ENCODE measurements at places on chromosomes 12 and 14.

DNA sequence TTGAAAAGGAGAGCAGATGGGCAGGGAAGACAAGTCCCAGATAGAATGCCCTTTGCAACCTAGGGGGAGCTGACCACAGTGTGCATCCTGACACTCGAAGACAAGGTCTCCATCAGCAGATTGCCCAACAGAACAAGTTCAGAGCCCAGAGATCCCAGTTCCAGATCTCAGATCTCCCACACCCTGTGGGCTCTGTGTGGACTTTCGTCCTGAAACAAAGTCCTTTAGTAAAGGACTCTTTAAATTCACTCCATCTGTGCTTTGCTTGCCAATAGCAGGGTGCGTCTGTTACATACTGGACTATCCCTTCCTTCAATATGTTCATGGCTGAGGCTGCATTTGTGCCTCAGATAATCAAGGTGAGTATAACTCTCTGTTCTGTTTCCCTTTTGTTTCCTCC lies 8.7 kb upstream of the C1RL start:
- DNase-seq, result no peak

- DNase-seq, result no peak
Measured at GRCh38 chr12:132545164-132545953, 55.4 kb downstream of the FBRSL1 start.

DNA sequence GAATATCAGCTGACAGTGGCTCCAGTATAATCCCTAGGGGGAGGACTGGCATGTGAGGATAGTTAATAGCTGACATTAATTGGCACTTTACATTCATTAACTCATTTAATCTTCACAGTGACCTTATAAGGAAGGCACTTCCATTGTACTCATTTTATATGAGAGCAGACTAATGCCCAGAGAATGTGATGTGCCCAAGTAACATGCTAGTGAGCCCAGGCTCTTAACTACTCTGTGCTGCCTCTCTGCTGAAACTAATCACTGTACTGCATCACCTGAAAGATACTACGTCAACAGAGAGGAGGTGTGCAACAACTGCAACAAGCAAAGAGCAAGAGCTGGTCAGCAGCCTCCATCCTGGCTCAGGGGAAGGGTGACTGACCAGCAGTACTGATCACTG lies 40.1 kb downstream of the GALNT4 start:
- no peak for DNase-seq

DNA sequence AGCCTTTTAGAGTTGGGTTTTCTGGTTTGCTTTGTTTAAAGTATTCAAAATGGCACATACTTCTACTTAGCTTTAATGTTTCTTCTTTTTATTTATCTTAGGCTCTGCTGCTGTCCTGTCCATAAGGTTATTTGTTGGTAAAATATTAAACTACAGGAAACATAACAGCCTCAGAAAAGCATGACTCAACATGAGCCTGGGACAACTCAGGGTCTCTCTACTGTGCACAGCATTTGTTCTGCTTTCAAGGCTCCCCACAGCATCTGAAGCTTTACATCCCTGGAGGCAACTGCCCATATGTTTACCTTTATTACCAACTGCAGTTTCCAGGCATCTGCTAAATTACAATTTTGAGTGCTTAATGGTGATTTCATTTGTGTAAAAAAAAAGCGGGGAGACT lies 954.2 kb upstream of the FBXO33 start:
- no peak for DNase-seq

DNA sequence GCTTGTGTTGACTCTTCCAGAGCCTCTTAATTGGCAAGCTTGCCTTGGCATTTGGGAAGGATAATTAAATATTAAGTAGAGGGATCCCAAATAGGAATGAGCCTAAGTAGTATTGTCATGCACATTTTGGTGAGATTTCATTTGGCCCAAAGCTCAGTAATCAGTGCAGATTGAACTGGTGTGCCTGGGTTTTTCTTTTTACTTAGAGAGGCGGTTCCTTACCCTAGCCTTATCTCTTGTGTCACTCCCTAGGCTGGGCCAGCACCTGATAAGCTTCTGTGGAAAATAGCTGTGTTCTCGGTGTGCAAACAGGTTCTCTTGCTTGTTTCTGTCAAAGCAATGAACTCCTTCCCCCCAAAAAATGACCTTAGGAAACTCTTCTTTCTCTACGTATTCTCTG lies 9.3 kb upstream of the B4GALNT3 start:
- no peak for DNase-seq

- no peak for DNase-seq
Measured at GRCh38 chr12:97995559-97995958, 519.8 kb upstream of the TMPO start.

DNA sequence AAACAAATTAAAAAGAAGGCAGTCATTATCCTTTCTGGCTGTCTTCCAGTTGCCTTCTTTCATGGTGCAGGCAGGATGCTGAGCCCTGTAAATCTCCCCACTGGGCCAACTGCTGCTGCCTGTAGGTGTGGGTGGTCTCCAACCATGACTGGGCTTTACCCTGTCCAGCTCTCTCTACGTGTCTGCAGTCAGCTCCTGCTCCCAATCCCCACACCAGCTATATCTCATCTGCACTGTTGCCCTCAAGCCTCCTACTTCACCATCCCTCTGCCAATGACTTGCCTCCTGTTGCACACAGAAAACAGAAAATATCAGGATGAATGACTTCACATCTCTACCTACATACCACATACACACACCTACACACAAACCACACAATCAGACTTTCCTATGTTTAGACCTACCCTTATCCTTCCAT lies 39.7 kb upstream of the PSMA6 start:
- DNase-seq, result no peak

GRCh38 chr14:61513986-61514830 lies 181.1 kb upstream of the HIF1A start:
- no peak for DNase-seq

DNA sequence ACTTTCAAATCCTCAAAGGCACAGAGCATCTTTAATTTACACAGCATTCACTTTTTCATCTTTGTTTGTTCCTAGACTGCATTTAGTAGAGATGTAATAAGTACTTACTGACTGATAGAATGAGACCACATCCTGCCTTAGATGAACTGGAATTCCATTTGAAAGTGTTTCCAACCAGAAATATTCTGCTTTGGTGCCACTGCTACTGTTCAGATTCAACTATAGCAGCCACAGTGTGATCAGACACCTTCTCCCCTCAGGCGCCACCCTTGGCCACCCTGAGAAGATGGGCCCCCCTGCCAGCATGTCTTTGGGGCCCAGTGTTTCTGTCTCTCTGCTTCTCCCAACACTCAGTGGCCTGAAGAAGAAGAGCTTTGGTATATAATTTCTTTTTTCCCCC lies 449.1 kb downstream of the RAD51B start:
- no peak for DNase-seq

- DNase-seq, result no peak
Measured at GRCh38 chr12:100733817-100734593, 60.6 kb upstream of the ANO4 start.

DNA sequence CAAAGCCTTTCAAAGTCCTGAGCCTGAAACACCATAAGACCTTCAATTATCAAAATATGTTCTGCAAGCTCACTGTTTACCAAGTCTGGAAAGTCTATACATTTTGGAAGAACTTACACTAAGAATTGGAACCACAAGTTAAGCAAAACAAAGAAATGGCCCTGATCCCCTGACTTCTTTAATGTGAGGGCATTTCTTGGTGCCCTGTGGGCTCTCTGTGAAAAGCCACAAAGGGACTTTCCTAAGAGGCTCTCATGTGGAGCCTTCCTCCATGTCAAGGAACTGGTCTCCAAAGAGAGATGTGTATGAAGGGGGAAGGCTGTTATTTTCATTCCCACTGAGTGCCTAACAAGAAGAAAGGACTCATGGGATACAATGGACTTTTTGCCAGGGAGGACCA lies 13.5 kb upstream of the MYH6 start:
- DNase-seq, result no peak

- DNase-seq, result no peak
Measured at GRCh38 chr12:124475295-124476010, 92.0 kb downstream of the NCOR2 start.

DNA sequence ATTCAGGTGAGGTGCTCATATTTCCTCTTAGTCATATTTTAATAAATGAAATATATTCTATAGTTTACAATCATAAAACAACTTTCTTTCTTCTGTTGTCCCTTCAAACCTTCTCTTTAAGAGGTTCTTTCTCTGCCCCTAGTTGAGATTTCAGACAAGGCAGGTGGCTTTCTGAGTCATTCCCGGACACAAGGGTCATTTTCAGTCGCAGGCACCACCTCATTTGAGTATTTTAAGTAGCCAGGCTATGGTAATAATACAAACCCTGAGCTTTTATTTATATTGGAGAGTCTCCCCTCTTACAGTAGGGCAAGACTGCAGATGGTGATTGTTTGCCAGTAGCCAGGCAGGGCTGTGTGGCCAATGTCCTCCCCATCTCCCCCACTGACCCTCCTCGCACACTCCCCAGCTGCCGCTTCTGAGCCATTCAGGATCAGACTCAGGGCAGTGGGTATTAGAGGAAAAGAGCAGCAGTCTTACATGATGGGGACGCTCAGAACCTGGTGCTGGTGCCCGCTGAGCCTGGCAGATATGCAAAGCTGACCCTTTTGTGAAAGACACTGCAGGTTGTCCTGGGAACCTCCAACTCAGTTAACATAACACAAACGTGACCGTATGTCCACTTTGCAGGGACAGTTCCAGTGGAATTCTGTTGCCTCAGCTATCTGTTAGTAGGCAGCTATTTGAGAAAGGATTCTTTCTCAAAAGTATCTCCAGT lies 101.1 kb upstream of the BCL2L14 start:
- no peak for DNase-seq

DNA sequence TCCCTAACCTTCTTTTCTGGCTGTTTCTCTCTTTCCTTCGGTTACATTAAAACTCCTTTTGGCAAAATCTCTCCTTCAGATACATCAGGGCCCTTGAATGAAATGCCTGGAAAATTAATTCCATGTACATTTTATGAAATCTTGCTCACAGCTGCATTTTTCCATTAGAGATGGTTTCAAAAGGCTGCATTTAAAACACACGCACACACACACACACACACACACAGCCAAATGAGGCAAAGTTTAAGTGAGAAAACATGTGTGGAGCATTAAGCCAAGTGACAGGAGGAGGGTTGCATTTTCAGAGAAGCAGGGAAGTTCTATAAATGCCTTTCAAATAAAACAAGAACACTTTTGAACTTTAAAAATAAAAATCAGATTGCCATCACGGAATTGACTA lies 216.4 kb downstream of the LRIG3 start:
- no peak for DNase-seq

GRCh38 chr14:22502551-22502950 lies 86.5 kb downstream of the DAD1 start:
- DNase-seq, result no peak

DNA sequence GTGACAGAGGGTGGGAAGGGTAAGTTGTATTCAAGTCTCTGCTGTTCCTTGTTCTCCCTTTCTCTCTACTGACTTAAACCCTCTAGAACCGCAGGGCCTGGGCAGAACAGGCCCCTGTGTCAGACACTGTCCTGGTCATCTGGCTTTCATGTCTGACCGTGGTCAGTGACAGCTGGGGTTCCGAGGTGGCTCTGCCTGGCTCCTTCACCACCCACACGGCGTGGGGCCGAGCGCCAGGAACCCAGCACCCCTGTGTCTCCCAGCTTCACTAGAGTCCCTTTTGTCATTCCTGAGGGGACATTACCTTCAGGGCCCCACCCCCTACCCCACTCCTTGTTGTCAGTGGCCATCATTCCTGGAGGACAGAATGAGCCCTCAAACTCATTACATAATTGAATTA lies 168.9 kb downstream of the ADGRD1 start:
- DNase-seq, result no peak

GRCh38 chr14:99344051-99344758 lies 72.2 kb upstream of the BCL11B start:
- DNase-seq, result no peak

DNA sequence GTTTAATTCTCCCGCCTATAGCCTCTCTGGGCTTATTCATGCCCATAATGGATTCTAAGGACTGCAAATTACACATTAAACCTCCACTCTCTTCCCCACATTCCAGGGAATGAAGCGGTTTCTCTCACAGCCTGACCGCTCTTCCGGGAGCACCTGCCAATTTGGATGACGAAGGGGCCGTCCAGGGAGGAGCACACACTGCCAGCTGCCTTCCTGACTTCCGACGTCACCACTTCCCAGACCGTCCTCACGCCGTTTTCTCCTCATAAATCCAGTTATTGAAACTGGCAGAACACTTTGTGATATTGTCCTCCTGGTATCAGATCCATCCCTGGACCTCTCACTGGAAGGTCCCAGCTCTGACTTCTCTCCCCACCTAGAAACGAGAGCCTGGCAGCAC lies 87.6 kb downstream of the GCH1 start:
- DNase-seq, result no peak

GRCh38 chr12:1504895-1505311 lies 89.5 kb downstream of the FBXL14 start:
- DNase-seq, result no peak

- no peak for DNase-seq
Measured at GRCh38 chr14:68940614-68941185, 38.4 kb downstream of the ACTN1 start.

GRCh38 chr12:68406134-68406576 lies 74.0 kb upstream of the MDM1 start:
- DNase-seq, result no peak

DNA sequence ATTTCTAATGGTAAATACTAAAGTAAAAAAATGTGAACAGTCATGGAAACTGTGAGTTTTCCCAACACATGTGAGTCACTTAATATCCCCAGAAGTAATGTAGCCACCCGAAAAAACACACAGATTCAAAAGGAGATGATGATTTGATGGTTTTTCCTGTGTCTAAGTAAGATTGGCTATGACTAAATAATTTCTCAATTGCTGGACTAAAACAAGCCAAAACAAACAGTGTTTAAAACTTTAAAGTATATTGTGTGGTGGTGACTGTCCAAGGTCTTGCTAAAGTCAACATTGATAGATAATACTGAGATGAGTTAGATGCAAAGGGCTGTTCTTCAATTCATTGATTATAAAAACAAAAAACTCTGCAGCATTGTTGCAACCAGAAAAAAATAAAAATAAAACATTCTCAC lies 89.6 kb upstream of the SOX5 start:
- no peak for DNase-seq
